Right ventricle myocardium superior (tissue), 1 donor: ENCODE measurements at places on chromosomes 12 and 14. TPM values are rescaled to one million over a fixed set of nuclear protein-coding genes. Genes with fewer than 3 reads are reported as not detected.

VRK1 gene
- total RNA-seq: 4.7 TPM

KRT78 gene
- not detected for total RNA-seq

STXBP6 gene
- total RNA-seq: 39.8 TPM

HCFC2 gene
- 8.8 TPM for total RNA-seq

SLC25A47 gene
- not detected for total RNA-seq

KERA gene
- not detected for total RNA-seq

EML5 gene
- 0.16 TPM for total RNA-seq

ESR2 gene
- 0.86 TPM for total RNA-seq
